ENCODE measurements at places on chromosomes 12 and 14.

DNA sequence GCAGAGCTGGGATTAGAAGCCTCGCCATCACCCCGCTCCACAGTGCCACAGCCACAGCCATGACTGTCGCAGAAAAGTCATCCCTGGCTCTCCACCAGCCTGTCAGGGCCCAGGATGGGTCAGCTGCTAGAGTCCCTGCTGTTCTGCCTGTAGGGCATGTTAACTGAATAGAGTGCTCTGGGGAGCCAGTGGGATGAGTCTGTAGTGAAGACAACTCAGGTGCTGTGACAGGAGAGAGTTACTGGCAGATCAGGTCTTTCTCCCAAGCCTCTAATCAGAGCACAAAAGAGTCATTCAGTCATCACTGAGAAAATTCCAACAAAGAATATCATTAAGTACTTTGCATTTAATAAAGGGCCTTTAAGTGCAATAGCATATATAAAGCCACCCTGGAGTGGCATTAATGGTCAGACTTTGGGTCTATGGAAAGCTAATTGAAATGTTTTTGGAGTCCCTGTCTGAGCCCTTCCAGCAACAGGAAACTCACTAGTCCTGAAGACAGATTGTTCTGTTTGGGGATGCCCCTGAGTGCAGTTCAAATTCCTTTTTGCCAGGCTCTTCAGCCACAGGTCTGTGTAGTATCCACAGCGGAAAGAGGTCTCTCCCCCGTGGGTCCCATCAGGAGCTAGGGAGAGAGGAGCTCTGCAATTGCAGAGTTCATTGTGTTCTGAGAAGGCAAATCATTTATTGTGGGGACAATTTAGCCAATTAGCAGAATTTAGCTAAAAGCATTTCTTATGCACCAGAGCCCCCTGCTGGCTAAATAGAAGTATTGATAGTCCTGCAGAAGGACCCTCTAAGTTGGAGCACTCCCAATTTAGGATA, 45.2 kb upstream of the C14orf132 start:
- peak; percentile 19 for DNase-seq

GRCh38 chr14:100667656-100668055, 59.0 kb upstream of the DLK1 start:
- no peak for DNase-seq

DNA sequence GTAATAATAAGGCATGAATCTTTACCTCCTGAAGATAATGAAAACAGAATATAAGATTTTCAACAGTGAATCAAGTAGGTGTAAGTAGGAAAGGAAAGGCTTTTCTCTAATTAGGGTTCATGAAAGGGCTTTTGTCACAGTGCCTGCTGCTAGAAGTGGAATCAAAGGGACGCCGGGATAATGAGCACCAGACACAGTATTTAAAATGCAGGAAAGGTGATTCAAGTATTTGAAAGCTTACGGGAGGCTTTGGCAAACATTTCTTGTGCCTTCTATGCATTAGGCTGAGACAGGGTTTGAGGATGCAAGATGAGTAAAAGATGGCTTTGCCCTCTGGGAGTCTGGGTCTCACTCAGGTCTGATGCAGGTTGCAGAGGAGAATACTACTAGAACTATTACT, 70.5 kb upstream of the ANO4 start:
- DNase-seq, result no peak

DNA sequence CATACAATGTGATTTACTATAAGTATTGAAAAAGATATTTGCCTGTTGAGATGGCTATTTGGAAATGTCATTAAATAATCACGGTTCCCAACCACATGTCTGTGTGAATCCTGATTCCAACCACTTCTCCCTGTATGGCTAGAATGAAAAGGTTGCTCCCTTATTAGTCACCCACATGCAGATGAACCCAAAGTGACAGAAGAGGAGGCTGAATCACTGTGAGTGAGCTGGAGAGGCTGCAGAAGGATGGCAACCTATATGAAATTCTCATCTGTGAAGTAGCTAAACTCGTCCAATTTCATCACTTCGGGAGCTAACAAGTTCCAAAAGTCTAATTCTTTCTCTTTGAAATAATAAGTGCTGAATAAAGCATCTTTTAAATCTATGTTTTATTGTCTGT, 300.5 kb downstream of the PRKD1 start:
- no peak for DNase-seq

GRCh38 chr12:121095544-121096198, 37.0 kb upstream of the P2RX7 start:
- DNase-seq, result peak; percentile 62

- no peak for DNase-seq
These were observed 81.5 kb downstream of the DPF3 start for GRCh38 chr14:72812292-72812851.

GRCh38 chr12:113912760-113913329, 53.3 kb downstream of the RBM19 start:
- peak; percentile 83 for DNase-seq

GRCh38 chr12:106599302-106599701, 16.5 kb downstream of the RFX4 start:
- no peak for DNase-seq

GRCh38 chr14:49008363-49008762, 577.8 kb downstream of the RPS29 start:
- DNase-seq, result no peak

DNA sequence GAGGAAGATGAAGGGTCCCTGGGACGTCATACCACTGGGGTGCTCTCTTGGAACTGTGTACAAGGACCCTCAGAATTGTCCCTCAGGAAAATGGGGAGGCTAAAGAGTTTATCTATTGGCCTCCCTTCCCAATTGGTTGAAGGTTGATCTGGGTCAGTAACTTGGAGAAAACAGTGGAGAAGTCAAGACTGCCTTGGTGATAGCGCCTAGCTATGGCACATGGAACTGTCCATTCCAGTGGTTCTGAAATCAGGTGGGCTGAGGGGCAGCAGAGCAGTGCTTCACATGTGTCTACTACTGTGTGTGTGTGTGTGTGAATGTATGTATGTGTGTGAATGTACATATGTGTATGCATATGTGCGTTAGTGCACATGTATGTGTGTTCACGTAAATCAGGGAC, 316.1 kb downstream of the AACS start:
- no peak for DNase-seq

DNA sequence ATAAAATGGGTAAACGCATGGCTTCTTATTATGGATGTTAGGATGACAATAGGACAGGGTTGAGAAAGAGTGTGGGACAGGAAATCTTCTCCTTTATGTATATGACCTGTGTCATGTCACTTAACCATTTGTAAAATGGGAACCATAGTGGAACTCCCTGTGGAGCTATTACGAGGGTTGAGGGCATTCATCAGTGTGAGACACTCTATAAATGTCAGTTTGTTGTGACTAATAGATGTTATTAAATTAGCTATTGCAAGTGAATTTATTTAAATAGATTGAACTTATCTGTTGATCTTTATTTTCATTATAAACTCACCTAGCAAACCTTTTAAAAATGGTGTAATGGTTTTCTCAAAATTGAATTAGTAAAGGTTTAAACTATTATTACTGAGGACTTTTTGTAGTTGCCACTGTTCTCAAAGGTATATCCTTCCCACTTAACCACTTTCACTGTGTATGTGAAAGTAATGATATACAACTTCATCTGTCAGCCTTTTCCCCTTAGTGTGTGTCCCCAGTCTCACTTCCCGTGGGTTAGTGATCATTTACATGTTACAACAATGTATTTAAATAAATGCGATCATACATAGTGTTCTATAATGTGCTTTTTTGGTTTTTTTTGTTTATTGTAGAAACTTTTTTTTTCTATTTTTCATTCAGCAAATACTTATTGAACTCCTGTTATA, 17.1 kb downstream of the HELB start:
- DNase-seq, result no peak

DNA sequence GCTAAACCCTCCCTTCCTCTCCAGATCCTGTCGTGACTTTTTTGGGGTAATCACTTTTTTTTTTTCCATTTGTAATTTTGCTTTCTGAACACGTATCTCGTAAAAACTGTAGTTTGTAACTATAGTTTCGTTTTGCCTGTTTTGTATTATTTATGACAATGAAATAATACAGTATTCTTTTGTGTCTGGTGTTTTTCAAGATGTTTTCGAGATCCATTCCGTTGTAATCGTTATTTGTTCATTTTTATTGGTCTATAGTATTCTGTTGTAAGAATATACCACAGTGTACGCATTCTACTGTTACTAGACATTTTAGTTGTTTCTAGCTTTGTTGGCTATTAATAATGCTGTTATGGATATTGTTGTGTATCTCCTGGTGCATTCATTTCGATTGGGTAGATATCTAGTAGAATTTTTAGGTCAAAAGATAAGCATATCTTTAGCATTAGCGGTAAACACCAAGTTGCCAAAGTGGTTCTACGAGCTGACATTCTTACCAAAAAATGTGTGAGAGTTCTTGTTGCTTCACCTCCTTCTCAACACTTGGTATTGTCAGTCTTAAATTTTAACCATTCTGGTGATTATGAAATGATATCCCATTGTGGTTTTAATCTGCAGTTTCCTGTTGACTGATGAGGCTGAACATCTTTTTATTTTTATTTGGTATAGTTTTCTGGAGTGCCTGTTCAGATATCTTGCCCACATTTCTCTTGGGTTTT, 92.3 kb upstream of the EVL start:
- DNase-seq, result no peak

All from pancreas (tissue), 10 donors.